ENCODE measurements at places on chromosomes 11 and 22.

DNA sequence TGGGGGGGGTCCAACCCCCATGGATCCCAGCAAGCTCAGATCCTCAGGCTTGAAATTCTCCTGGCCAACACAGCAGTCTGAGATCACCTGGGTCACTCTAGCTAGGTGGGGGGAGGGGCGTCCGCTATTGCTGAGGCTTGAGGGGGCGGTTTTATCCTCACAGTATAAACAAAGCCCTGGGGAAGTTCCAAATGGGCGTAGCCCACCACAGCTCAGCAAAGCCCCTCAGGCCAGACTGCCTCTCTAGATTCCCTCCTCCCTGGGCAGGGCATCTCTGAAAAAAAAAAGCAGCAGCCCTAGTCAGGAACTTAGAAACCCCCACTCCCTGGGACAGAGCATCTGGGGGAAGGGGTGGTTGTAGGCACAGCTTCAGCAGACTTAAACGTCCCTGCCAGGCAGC lies 16.7 kb downstream of the TRPC6 start:
- no peak for DNase-seq

GRCh38 chr11:61910187-61911127 lies 6.9 kb downstream of the RAB3IL1 start:
- DNase-seq: no peak

DNA sequence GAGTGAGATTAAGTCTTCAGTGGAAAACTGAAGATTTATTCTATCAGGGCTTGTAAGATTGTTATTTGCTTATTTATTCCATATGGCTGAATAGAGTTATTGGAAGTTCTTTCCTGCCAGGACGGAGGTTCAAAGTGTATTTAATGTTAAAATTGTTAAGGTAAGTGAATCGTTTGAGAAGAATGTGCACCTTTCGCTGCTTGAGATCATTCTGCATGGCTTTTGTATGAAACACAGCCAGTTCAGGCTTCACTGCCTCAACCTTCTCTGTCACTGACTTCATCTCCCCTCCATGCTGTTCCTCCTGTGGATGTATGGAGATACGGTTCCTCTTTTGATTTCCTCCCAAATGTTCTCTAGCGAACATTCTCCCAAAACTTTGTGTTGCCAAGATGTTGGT lies 19.2 kb upstream of the OR51L1 start:
- no peak for DNase-seq

DNA sequence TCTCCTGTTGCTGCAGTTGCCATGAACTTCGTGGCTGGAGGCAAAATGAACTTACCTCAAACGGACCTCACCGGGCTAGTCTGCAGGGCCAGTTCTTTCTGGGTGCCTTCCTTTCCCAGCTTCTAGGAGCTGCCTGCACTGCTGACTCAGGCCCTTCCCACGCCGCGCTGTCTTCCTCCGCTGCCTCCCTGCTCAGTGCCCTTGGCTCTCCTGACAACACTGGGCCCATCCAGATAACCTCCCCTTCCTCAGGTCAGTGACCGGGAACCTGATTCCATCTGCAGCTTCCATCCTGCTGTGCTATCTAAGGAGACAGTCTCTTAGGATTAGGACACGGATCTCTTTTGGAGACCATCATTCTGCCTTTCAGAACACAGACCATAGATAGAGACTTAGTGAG lies 19.3 kb downstream of the MOB2 start:
- DNase-seq: no peak

- DNase-seq: no peak
Observed at GRCh38 chr11:119612814-119613213, 116.2 kb downstream of the NECTIN1 start.

DNA sequence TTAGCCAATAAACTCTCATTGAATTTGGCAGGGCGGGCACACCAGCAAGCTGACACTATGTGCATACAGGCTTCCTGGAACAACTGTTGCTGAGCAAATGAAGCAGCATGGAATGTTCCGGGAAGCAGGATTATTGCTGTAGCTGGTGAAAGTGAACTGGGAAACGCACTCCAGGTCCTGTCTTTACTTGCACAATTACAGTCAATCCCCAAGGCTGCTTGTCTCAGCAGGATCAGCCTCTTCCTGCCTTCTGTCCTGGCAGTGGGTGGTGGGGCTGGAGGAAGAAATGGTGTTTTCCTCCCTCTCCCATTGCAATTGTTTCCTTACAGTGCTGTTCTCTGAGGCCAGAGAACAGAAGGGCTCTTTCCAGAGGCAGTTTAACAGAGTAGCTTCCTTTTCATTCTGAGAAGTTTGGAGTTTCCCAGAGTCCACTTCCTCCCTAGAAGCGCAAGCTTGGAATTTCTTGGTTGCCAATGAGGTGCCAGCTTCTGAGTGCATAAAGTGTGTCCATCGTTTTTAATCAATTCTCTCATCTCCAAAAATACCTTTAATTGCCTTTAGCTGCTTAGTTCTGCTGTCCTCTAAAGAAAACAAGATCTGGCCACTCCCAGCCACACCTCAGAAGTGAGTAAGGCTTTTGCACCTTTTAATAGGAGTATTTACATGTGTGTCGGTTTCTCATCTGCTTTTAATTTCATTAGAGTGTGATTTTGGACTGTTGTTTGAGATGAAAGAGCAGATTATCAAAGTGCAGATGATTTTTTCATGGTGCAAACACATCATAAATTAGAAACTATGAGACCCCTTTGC lies 19.9 kb downstream of the CD44 start:
- no peak for DNase-seq

- peak; percentile 7 for DNase-seq
Observed at GRCh38 chr11:63670433-63671321, 499 bp downstream of the ATL3 start.

DNA sequence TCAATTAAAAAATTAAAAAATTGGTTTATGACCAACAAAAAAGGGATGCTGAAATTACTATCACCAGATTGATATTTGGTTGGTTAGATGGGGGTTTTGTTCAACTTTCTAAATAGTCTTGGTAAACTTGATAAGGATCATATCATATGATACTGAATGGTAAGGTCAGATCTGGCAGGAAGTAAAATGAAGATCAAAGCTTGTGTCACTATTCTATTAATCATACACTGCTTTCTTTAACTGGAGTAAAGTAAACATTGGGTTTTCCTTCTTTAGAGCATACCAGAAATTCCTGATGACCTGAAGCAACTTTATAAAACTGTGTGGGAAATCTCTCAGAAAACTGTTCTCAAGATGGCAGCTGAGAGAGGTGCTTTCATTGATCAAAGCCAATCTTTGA lies 40.2 kb downstream of the RRM1 start:
- DNase-seq: no peak

- DNase-seq: no peak
Observed at GRCh38 chr11:112886434-112887370, 74.5 kb upstream of the NCAM1 start.

DNA sequence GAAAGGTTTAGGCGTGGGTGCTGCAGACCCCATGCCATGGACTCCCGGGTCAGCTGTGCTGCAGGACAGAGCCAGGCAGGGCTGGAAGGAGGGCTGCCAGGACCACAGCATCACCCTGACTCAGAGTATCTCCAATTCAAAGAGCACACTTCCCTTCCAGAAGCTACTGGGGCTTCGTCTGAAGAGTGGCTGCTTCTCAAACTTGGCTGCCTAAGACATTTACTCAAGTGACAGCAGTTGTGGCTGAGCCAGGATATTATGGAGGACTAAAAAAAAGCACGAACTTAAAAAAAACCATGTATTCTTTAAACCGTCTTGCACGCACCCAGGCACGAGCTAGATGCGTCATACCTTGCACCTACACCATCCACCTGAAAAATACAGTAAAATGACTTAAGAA lies 13.0 kb upstream of the BID start:
- no peak for DNase-seq

GRCh38 chr11:120334894-120335462 lies 1.2 kb upstream of the ARHGEF12 start:
- DNase-seq: peak; percentile 29

DNA sequence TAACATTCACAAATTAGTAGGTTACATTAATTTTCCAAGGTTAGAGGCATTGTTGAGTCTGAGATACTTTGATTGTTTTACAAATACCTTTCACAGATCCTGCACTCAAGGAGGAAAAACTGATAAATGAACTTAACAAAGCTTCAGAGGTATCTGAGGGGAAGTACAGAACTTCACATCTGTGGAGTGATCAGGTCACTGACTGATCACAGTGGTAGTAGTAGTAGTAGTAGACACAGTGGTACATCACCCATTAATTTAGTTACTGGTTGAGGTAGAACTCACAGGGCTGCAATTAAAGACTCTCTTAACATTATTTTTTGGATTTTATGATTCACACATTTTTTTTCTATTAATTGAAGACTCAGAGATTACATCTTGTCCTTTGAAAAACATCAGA lies 56.7 kb downstream of the DCUN1D5 start:
- no peak for DNase-seq

DNA sequence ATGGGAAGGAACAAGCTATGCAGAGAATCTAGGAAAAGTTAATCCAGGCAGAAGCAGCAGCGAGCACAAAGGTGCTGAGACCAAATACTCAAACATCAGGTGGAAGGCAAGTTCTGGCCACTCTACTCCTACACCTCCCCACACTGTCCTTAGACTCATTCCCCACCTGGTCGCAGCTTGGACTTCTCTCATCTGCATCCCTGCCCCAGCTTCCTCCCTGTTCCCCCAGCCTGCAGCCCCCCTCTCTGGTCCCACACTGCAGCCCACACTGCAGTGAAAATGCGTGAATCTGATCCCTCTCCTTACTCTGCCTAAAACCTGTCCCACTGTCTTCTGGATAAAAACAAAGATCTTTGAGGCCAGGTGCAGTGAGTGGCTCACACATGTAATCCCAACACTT lies 9.1 kb downstream of the TPBGL start:
- no peak for DNase-seq

- no peak for DNase-seq
Observed at GRCh38 chr11:120272303-120272702, 32.4 kb downstream of the POU2F3 start.

DNA sequence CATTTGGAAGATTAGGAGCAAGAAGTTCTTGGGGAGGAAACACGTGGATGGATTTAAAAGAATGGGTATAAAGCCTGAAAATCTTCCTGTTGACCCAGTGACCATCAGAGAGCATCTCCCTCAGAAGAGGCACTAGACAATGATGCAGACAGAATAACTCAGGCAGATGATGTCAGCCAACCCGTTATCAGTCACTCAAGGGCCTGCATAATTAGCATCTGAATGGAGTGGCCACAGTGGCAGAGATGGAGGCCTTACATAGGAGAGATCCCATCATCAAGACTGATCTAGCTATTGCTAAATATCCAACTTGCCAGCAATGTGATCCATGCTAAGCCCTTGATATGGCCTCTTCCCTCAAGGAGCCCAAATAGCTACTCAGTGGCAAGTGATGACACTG lies 70.7 kb upstream of the CD82 start:
- DNase-seq: no peak

DNA sequence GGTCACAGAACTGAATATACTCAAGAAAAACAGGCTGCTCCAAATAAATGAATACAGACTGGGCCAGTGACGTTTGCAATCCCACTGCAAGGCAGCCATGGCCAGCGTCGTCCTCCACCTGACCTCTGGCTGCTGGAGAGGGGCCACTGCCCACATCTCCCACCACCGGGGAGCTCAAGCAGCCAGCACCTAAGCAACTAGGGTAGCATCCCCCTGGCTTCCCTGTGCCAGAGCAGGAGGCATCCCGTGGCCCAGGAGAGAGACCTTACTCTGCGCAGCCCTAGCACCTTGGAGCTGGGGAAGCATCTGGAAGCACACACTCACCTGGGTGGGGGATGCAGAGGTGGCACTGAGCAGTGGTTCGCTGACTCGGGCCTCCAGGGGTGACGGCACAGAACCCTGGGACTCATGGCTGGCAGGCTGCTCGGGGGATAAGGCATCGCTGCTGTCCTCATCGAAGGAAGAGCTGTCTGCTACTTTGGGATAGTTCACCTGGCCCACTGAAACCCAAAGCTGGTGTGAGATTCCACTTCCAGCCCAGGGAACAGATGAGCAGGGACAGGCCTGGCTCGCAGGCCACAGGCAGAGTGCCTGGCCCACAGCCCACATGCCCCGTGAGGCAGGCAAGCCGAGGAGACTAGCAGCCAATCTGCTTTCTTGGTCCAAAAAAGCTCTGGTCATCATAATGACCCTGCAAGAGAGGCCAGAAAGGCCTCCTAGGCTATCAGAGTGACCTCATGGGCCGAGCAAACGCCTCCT lies 53.7 kb downstream of the SGSM3 start:
- DNase-seq: no peak

DNA sequence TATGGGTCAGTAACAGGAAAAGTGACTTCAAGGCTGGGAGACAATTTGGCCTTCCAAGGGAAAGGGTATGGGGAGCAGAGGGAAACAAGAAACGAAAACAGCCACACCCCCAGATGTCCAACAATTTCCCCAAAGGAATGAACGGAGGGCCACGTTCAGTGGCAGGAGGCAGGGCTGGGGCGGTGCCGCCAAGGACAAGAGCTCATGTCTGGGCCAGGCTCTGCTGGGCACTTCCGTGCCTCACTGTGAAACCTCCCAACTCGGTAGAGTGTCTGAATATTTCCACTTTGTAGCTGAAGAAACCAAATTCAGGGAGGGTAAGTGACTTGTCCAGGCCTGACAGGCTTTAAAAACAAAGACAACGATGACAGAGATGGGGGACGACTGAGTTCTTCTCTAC lies 11.9 kb downstream of the IFT27 start:
- DNase-seq: no peak

DNA sequence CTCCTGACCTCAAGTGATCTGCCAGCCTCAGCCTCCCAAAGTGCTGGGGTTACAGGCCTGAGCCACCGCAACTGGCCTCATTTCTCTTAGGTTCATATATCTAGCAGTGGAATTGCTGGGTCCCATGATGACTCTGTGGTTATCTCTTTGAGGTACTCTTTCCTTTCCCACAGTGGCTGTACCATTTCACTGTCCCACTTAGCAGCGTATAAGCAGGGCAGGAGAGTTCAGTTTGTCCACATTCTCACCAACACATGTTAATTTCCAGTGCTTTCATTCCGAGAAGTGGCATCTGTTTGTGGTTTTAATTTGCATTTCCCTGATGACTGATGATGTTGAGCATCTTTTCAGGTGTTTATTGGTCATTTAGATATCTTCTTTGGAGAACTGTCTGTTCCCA lies 16.4 kb downstream of the PRR5 start:
- DNase-seq: no peak

GRCh38 chr22:23789638-23790037 lies 2.9 kb downstream of the SMARCB1 start:
- DNase-seq: no peak

DNA sequence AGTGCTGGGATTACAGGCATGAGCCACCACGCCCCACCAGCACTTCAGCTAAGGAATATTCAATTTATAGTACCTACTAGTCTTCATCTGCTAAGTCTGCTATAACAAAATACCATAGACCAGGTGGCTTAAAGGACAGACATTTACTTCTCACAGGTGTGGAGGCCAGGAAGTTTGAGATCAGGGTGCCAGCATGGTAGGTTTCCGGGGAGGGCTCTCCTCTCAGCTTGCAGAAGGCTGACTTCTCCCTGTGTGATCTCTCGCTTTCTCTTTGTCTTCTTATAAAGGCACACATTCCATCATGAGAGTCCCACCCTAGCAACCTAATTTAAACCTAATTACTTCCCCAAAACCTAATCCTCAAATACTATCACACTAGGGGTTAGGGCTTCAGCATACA lies 433.0 kb downstream of the INSC start:
- DNase-seq: no peak
